ENCODE measurements at places on chromosomes 13 and 19.

DNA sequence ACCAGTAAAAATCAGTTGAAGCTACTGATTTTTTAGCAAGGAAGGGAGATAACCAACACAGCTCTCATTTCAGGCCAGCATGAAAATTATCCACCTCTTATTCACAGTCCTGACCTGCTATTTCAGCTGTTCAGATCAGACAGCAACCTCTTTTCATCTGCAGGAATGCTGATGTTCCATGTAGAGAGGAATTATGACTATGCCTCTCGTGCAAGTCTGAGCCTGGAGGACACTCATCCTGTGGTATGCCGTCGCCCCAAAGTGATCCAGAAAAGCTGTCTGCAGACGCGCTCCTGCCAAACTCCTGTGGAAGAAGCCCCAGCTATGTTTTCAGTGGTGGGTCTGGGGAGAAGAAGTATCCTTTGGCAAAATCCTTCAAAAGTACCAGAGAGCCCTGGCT lies 563.5 kb upstream of the SLITRK1 start:
- DNase-seq: no peak

DNA sequence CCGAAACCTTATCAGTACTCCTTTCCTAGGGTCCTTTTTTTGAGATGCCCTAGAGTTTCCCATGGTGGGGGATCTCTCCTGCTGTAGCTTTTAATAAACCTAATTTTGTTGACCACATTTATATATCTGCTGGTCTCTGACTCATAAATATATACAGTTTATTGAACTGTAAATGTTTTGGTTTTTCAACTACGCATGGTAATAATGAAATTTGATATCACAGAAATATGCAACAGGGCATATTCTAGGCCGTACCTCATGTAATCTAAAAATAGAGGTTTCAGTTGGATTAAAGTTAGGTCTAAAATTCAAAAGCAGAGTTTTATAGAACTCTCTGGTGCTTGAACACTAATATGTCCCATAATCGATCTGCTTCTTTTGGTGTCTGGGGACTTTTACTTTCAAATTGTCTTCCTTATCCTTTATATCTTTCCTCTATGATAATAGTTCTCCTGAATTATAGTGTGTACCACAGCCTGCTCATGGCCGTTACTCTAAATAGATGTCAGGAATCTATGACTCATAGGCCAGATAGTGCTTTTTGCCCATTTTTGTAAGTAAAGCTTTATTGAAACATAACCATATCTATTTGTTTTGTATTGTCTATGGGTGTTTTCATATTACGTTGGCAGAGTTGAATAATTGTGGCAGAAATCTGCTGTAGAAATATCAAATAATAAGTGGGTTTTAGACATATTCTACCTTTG lies 324.8 kb upstream of the PCDH9 start:
- DNase-seq: no peak

DNA sequence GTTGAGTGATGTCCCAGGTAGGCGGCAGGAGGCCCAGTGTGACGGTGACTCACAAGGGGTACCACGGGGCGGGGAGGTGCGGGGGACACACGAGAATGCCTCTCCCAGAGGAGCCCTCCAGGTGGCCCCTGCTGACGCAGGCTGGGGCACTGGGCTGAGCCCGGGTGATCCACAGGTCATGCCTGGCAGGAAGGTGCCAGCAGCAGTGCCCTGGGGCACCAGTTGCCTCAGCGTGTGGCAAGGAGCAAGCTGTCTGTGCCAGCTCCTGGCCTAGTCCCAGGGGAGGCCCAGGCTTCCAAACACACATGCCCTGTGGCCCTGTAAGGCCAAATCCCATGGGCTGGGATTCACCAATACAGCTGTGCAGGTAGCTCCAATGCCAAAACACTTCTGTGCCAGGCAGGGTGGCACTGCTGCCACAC lies 28.0 kb downstream of the AKT2 start:
- DNase-seq: no peak

- DNase-seq: no peak
Measured at GRCh38 chr13:113041293-113041690, 64.3 kb upstream of the F7 start.
